ENCODE measurements at places on chromosomes 13 and 19.

GRCh38 chr19:17953869-17954268, 13.0 kb upstream of the KCNN1 start:
- DNase-seq, result no peak

DNA sequence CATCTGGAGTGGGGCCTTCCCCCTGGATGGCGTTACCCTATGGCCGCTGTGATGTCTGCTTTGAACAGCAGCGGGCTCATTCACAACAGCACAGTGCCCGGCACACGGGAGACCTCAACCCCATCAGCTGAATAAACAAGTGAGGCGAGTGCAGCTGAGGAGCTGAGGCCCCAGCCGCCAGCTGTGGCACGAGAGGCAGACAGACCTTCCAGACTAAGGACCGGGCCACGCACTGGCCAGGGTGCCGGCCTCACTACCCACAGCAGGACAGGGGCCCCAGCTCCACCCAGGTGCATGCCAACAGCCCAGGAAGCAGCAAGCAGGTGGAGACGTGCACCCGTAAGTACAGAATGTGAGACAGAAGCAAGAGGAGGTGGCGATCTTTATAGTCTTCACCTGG, 39.6 kb downstream of the STK24 start:
- no peak for DNase-seq

GRCh38 chr13:109869312-109870237, 83.2 kb upstream of the IRS2 start:
- peak; percentile 60 for DNase-seq

DNA sequence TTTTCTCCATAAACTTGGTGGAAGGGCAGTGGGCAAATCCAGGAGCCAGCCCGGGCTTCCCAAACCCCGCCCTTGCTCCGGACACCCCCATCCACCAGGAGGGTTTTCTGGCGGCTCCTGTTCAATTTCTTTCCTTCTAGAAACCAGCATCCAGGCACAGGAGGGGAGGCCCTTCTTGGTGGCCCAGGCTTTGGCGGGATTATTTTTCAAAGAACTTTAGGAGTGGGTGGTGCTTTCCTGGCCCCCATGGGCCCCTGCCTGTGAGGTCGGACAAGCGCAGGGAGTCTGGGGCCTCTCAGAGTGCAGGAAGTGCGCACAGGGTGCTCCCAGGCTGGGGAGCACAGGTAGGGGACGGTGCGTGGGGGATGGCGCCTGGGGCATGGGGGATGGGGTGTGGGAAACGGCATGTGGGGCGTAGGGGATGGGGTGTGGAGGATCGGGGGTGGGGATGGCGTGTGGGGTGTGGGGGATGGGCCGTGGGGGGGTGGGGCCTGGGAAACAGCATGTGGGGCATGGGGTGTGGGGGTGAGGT, 396 bp downstream of the F7 start:
- DNase-seq, result no peak

- DNase-seq, result peak; percentile 4
Measured at GRCh38 chr13:73832128-73832588, 302.0 kb downstream of the KLF12 start.

GRCh38 chr13:75384879-75385707, 96.9 kb downstream of the TBC1D4 start:
- no peak for DNase-seq

- DNase-seq, result no peak
Measured at GRCh38 chr13:84443463-84443862, 561.2 kb upstream of the SLITRK1 start.

GRCh38 chr19:19606021-19606420, 12.5 kb downstream of the PBX4 start:
- DNase-seq, result no peak

GRCh38 chr19:34989298-34989697, 10.8 kb upstream of the GRAMD1A start:
- no peak for DNase-seq

- DNase-seq, result no peak
Measured at GRCh38 chr19:2188708-2189385, 25.1 kb downstream of the DOT1L start.

DNA sequence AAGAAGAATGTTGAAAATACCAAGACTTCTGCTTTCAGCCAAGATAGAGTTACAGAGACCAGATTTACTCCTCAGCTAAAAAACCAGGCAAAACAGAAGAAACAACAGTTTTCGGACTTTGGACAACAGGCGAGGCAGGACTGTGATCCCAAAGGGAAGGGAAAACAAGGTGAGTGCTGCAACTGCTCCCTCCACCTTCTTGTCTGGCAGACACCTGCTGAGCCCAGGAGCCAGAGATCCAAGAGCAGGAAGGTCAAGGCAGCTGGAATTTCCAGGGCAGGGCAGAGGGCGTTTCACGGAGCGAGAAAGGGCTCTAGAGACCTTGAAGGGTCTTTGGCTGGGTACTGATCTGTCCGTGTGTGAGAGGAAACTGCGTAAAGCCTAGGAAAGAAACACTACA, 32.9 kb upstream of the SLC7A9 start:
- DNase-seq, result no peak
